ENCODE measurements at places on chromosomes 7 and 10.
A peak's percentile ranks its signal among the peaks of the same experiment; 100 is the strongest.

- no peak for DNase-seq
Observed at GRCh38 chr7:156327916-156328315, 312.7 kb upstream of the RNF32 start.

- DNase-seq, result no peak
Observed at GRCh38 chr7:106729720-106730385, 68.9 kb upstream of the CCDC71L start.

- DNase-seq, result no peak
Observed at GRCh38 chr7:105448181-105448580, 59.5 kb upstream of the SRPK2 start.

GRCh38 chr7:142301923-142302550 is 44.2 kb upstream of the PRSS58 start:
- peak; percentile 40 for DNase-seq

GRCh38 chr7:83824214-83824613 is 175.3 kb upstream of the SEMA3E start:
- no peak for DNase-seq

- DNase-seq, result peak; percentile 39
Observed at GRCh38 chr7:32347244-32347828, 142.8 kb downstream of the LSM5 start.

DNA sequence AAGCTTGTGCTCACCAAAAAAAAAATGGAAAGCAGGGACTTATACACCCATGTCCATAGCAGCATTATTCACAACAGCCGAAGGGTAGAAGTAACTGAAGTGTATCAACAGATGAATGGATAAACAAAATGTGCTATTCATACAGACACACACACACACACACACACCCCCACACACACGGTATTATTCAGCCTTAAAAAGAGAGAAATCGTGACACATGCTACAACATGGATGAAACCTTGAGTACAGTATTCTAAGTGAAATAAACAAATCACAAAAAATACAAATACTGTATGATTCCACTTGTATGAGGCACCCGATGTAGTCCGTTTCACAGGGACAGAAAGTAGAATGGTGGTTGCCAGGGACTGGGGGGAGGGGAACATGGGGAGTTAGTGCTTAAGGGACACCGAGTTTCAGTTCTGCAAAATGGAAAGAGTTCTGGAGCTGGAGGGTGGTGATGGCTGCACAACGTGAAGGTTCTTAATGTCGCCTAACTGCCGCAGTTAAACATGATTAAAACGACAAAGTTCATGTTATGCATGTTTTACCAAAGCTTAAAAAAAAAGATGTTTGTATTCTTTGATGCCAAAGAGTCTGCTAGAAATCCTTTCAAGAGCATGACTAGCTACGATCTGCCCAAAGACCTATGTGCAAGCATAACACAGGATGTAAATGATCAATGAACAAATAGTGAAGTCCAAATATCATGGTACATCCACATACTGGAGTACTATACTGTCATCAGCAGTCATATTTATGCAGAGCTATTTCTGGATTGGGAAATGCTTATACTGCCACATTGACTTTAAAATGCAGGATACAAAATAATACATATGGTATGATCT is 7.2 kb downstream of the TNS3 start:
- no peak for DNase-seq

- no peak for DNase-seq
Observed at GRCh38 chr7:16984375-16984774, 102.6 kb upstream of the AGR3 start.

GRCh38 chr7:68203251-68203650 is 1206.6 kb downstream of the TYW1 start:
- DNase-seq, result no peak
